ENCODE measurements at places on chromosomes 5 and 9.

DNA sequence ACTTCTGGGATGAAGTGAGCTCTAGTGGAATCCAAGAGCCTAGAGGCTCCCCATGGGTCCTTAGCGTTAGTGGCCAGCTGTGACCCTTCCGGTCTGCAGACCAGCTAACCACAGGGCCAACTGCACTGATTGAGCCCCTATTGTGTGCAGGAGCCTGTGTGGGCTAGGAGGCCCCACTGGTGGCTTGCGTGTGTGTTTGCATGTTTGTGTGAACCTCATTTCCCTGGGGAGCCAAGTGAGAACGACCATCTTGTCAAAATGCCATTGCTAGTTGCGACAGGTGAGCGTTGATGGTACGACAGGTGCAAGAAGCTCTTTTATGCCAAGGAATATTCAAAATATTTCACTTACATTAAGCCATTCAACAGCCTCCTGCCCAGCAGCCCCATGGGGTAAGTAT lies 44.1 kb upstream of the ANKRD33B start:
- DNase-seq = no peak

- no peak for DNase-seq
These were observed 321.8 kb downstream of the TRIM32 start for GRCh38 chr9:117008876-117009275.

DNA sequence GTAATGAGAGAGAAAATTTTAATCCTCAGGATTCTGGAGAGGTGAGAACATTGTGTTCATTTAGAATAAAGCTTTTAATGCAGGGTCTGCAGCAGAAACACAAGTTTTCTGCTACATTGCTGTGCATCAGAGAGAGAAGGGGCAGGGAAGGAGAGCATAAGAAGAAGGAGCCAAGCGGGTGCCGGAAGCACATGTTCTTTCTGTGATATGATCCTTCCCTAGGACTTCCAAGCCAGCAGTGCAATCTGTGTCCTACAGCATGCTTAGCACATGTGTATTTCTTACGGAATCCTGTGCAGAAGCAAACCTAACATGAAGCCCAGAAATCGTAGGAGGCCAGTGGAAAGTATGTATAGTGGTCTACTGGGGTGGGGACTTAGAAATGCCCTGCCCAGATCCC lies 458.3 kb upstream of the BRINP1 start:
- no peak for DNase-seq

DNA sequence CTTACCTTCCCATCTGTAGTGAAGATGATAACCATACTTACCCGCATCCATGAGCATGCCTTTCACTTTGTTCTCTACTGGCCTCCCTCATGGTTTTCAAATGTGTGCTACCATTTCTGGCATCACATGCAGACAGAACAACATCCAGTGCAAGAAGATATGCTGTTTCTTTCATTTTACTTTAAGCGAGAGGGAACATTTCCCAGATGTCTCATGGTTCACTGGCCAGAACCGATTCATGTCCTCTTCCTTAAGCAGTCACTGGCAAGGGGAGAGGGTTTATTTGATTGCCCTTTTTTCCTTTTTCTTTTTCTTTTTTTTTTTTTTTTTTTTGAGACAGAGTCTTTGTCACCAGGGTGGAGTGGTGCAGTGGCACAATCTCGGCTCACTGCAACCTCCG lies 37.7 kb downstream of the ARRDC3 start:
- no peak for DNase-seq

DNA sequence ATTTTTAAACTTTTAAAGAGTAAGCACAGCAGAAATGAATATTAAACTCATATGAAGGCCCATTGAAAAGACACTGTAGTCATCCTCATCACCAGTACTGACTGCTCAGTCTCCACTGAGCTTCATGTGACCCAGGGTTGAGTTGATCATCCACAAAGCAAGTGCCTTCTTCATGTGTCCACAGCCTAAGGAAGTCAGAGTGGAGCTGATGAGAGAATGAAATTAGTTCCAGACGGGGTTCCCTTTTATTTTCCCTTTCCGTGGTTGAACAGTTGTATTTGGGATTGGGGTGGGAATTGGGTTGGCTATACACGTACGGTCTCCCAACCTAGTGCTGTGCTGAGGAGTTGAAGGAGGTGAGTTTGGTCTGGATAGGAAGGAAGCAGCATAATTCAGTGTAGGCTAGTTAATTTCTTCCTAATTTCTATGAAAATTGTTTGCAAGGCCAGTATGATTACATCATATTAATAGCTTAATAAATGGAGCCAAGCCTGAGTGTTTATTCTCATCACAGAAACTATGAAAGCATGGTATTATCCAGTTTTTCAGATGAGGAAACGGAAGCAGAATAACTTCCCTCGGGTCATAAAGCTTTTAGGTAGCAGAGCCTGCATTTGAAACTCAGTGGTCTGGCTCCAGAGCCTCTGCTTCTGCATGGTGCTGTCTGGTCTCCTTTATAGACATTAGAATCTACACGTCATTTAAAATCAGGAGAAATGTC lies 103.9 kb upstream of the DMRT1 start:
- no peak for DNase-seq

DNA sequence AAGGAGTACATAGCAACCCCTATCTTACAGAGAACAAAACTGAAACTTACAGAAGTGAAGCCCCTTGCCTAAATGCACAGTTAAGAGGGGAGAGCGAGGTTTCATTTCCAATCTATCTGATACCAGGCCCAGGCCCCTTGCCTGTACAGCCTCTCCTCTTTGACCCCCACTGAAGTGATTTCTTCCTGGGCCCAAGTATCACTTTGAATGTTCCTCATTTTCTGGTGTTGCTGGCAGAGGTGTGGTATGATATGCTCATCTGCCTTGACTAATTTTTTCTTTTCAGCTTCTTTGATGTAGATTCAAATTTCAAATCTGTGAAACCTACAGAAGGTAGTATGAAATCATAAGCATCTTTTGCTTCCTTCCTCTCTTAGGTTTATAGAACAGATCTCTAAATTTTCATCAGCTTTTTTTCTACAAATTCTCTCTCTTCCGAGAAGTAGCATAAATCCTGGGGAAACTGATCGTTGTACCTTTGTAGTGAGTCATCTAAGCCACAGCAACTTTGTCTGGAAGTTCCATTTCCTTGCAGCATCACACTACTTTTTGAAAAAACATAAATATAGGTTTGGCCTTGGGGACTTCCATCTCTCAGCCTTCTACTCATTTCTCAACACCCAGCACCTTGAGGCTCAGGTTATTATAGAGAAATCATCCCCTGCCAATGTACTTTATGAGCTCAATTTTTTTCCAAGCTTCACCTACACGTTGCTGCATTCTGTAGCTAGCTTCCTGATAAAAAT lies 402.4 kb upstream of the PTGER4 start:
- DNase-seq = no peak

- DNase-seq = no peak
These were observed 57.9 kb upstream of the SIMC1 start for GRCh38 chr5:176180339-176180738.

DNA sequence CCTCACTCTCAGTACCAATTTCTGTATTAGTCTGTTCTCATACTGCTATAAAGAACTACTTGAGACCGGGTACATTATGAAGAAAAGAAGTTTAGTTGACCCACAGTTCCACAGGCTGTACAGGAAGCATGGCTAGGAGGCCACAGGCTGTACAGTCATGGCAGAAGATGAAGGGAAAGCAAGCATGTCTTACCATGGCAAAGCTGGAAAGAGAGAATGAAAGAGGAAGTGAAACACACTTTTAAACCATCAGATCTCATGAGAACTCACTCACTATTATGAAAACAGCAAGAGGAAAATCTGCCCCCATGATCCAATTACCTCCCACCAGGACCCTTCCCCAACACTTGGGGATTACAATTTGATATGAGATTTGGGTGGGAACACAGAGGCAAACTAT lies 698.8 kb downstream of the CDH9 start:
- no peak for DNase-seq

- DNase-seq = no peak
These were observed 192.1 kb upstream of the ADAMTS16 start for GRCh38 chr5:4947893-4948536.

DNA sequence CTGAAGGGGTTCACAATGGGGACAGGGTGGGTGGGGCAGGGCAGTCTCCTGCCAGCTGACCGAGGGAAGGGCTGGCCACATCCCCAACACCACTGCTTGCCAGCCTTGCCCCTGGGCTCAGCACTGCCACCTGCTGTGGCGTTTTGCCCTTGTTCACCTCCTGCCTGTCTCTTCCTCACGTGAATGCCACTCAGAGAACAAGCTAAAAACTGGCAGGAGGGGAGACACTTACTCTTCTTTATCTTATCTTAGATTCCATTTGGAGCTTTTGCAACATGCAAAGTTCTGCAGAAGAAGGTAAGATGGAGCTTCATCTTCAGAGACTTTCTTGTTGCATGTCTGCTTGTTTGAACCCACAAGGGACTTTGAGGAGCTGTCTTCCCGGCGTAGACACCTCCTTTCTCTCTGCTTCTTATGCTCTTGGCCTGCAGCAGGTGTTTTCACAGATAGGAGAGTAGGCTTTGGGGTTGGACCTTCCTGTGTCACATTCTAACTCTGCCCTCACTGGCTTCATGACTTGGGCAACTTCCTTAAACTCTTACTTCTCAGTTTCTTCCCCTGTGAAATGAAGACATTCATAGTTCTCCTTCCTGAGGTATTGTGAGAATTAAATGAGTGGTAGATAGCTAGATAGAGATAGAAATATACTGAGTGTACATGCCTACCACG lies 4.1 kb downstream of the LRSAM1 start:
- peak; percentile 55 for DNase-seq

DNA sequence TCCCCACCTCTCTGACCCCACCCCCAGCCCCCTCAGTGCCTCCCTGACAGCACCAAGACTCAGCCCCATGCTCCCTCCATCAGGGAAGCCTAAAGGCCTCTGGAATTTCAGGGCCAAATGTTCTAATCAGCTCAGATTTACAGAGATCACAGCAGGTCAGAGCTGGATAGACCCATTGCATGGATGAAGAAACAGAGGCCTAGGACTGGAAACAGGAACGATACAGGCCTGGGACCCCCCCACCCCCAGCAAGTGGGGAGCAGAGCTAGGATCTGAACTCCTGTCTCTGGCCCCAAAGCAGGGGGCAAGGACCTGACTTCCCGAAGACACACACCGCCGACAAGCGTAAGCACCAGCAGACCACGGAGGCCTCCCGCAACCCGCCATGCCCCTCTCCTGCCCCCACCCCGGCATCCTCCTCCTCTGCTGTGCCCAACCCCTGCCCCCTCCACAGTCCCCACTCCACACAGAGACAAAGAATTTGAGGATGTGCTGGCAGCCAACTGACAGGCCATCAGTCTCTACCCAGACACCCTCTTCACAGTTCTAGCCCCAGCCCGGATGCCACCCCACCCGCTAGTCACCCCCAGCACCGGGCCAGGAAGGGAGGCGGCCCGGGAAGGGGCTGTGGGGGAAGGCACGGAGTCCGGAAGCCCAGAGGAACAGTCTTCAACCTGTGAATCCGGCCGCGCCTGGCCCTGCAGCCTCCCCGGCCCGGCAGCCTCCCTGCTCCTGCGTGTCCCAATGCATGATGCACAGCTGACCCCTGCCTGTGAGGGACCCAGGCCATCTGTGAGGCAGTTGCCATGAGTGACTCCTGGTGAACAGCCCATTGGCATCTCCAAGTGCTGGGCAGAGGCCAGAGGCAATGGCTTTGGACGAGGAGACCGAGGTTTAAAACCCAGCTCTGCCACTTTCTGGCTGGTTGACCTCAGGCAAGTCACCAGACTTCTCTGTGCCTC lies 31.3 kb downstream of the NDUFA8 start:
- DNase-seq = no peak

DNA sequence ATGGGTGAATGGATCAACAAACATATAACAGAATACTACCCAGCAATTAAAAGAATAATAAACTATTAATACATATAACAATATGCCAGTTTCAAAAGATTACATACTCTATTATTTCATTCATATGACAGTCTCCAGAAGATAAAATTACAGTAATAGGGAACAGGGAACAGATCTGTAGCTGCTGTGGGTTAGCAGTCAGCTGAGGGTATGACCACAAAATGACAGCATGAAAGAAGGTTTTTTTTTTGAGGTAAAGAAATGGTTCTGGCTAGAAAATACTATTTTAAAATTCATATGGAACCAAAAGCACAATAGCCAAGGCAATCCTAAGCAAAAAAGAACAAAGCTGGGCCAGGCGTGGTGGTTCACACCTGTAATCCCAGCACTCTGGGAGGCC lies 73.0 kb upstream of the NR5A1 start:
- DNase-seq = no peak

DNA sequence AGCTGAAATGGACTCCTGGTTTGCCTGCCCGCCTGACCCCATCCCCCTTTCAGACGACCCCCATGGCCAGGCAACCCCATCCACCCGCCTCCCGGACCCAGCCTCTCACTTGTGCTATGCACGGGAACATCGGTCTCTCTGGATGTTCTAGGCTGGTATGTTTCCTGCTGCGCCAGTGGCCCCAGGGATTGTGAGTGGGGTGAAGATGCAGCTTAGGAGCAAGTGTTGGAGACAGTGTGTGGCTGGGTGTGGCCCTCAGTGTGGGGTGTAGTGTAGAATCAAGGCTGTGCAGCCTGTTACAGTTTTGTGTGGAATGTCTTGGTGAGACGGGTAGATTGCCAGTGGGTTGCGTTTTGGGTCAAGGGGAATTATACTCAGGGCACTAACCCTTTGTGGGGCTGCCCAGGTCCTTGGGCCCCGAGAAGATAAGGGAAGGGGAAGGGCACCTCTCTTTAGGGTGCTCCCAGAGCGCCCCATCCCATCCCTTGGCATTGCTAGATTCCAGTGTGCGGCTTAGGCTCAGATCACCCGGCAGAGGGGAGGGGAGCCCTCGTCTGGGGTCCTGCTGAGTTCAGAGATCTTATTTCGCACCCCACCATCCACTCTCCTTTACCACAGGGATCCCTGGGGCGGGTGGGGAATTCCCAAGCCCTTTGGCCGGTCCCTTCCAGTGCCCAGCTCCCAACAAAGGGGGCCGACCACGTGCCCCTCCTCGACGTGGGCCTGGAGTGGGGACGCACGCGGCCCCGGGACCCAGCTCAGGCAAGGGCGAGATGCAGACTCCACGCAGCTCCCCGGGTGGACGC lies 4.6 kb downstream of the IER5L start:
- no peak for DNase-seq

DNA sequence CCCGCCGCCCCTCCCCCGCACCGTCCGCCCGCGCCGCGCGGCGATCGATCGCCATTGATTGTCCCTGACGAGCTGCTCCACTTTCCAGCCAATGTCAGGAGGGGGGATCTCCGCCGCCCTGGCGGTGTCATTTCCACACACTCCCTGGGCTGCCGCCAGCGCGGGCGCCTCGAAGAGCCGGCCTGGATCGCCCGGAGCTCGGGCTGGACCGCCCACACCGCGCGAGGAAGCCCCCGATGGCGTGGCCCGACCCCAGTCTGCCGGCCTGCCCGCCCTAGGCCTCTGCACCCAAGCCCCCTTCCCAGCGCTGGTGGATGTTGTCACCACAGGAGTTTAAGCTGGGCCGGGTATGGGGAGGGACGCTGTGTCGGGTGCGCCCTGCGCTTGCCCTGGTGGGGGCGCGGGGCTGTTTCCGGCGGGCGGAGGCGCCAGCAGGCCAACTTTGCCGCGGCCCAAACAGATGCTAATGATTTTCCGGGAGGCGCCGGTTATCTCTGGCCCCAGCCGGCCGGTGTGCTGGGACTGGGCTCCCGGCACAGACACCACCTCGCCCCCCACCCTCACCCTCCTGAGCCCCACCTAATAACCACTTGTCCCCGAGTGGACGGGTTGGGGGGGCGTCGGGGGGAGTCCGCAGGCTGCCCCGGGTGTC lies 10.6 kb upstream of the CXXC5 start:
- DNase-seq = peak; percentile 93
